ENCODE measurements at places on chromosomes 2 and 18.

DNA sequence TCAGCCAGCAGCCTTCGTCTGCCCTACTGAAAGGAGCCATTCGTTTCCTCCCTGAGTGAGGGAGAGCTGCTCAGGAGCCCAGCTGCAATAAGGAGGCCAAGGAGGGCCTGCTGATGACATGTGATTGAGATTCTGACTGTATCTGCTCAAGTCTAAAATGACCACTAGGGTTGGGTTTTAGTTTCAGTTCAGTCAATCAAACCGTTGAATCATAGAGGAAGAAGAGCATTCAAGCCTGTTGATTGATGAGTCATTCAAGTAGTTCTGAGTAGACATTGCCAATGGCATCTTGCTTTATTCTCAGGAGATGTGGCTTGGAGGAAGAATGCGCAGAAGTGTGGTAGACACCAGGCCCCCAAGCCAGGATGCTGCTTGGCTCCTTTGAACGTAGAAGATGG is 19.9 kb upstream of the BCL2L11 start:
- DNase-seq, result peak; percentile 28

DNA sequence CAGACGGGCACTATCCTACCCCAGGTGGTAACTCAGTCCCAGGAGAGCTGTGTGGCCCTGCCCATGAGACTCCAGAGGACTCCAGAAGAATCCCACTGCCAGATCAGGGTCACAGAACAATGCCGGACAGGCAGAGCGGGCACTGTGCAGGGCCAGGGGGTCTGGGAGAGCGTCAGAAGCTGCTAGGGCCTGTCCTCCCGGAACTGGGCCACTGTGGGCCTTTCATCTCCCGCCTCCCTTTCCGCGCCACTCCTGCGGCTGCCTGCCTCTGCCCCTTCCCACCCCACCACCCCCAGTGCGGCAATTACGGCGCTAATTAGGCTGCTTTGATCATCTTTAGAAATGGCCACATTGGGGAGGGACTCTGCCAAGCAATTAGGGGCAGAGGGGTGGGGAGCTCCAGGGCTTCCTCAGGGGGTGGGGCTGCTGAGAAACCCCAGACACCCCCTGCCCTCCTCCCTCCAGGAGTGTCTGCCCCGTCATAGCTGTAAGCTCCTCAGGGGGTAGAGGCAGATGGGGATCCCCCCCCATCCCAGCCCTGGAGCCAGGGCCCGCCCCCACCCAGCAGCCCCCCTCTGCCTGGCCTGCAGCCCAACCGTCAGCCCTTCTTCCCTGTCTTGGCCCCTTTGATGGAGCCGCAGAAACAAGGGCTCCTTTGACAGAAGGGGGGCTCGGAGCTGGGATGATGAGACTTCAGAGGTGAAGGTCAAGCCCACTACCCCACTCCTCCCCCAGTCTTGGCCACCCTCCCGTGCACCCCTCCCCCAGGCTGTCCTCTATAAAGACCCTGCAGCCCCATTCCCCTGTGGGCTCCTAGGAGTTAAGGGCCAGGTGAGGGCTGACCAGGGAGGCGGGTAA is at the start of gene PRSS56:
TSS of gene PRSS56 (plus strand) at position 808 of the 858 bp plus-strand sequence. CDS start 211 bp downstream, outside the sequence.
- no peak for DNase-seq

- DNase-seq, result no peak
Measured at GRCh38 chr18:14100503-14101286, 31.5 kb downstream of the ZNF519 start.

DNA sequence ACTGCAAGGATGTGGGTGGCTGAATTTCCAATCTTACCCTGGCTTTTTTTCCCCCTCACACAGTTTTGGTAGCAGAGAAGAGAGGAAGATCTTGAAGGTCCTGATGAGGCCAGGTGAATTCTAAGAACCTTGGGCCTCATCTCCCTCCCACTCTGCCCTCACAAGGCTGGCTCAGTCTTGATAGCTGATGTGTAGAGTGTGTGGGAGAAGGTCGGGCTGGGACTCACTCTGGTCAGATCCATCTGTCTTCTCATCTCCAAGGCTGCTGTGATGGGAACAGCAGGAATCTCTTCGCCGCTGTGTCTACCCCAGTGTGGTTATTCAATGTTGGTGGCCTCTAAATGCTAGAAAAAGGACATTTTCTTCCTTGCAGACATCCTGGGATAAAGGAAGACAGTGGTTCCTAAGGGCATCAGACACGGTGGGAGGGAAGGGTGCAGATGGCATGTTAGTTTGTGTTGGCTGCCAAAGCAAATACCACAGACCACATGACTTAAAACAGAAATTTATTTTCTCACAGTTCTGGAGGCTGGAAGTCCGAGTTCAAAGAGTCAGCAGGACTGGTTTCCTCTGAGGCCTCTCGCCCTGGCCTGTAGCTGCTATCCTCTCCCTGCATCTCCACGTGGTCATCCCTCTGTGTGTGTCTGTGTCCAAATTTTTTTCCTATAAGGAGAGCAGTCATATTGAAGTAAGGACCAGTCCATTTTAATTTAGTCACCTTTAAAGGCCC is 37.6 kb upstream of the MGAT4A start:
- DNase-seq, result no peak

GRCh38 chr2:174599310-174599921 is 1.8 kb upstream of the WIPF1 start:
- DNase-seq, result peak; percentile 30

- DNase-seq, result no peak
Measured at GRCh38 chr2:180413336-180413735, 406.2 kb upstream of the CWC22 start.

DNA sequence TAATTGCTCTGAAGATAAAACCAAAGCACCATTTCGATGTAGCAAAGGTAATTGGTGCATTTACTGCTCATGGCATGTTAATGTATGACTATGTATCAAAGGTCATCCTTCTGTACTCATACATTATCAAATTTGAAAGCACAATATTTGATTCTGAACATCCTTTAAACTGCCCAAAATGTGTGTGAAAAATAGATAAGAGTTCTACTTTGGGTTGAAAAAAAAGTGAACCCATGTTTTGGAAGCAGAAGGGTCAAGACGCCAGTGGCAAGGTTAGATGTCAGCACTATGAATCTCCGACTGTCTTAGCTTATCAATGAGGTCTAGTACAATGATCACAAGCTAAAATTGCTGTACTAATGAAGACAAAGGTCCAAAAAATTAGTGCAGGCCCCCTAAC is 83.1 kb downstream of the LNPK start:
- DNase-seq, result no peak

DNA sequence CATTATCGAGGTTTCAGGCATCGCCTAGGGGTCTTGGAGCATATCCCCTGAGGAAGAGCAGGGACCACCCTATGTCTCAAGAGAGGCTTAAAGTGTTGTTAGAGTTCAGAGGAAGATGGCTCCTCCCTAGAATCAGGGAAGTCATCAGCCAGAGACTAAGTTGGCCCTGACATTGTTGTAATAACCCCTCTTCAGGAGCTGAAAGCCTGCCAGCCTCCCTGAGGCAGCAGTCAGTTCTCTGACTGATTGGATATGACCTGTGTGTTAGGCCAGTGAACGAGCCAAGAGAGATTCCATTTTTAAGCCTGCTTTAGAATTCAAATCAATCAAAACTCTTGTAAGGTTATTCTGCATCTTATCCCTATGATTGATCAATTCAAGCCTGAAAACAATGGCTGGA is 34.9 kb downstream of the ARHGAP28 start:
- no peak for DNase-seq

DNA sequence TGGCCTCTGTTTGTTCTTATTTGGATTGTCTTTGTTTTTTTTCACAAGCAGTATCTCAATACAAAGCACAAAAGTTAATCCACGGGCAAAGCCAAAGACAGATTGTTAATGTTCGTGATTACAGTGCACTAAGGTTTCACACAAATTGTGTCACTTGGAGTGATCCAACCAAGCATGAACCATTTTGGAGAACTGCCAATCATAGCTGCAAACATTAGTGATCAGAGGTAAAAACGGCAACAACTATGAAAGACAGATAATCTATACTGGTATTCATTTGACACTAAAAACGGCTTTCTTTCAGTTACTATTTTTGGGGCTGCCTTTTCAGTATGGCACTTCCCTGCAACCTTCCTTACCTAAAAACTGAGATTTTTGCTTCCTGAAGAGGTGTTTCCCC is 213.1 kb upstream of the GULP1 start:
- DNase-seq, result no peak

DNA sequence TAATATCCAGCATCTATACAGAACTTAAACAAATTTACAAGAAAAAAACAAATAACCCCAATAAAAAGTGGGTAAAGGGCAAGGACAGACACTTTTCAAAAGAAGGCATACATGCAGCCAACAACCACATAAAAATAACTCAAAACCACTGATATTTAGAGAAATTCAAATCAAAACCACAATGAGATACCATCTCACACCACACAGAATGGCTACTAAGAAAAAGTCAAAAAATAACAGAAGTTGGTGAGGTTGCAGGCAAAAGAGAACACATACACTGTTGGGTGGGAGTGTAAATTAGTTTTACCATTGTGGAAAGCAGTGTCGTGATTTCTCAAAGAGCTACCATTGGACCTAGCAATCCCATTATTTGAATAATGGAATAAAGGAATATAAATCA is 1973.9 kb upstream of the LRRTM1 start:
- no peak for DNase-seq

DNA sequence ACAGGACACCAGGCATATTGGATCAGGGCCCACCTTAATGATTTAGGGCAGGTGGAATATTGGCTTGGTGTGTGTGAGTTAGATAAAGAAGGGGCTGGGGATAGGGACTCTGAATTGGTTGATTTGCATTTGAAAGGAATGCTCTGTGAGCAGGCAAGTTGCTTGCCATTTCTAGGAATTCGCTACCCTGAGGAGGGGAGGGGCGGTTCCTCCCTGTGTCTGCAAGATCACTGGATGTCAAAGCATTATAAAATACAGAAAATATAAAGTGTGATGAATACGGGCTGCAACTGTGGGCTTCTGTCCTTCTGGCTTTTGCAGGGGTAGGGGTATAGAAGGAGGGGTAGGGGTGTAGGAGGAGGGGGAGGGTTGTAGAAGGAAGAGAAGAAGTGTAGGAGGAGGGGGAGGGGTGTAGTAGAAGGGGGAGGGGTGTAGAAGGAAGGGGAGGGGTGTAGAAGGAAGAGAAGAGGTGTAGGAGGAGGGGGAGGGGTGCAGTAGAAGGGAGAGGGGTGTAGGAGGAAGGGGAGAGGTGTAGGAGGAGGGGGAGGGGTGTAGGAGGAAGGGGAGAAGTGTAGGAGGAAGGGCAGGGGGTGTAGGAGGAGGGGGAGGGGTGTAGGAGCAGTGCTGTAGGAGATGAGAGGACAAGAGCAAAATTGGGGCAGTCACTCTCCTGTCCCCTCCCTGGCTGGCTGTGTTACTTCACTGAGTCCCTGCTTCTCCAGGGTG is 238.0 kb upstream of the COPS8 start:
- DNase-seq, result no peak

- no peak for DNase-seq
Measured at GRCh38 chr2:47488870-47489584, 86.1 kb downstream of the MSH2 start.

DNA sequence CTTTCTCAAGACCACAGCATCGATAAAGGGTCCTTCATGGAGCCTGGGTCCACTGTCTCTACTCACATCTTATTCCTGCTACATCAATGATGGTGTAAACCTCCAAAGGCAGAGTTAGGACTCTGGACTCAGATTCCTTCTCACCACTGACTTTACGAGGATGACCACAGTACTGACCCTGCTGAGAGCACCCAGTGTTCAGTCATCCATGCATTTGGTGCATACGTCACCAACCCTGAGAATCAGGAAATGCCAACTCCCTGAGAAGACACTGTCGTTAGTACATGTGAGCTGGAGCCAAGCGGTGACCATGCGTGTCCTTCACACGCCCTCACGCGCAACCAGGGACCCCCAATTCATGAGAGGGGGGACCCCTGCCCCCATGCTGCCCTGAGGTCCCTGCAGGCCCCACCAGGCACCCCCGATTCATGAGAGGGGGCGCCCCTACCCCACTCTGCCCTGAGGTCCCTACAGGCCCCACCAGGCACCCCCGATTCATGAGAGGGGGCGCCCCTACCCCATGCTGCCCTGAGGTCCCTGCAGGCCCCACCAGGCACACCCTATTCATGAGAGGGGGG is 178.4 kb upstream of the TPO start:
- DNase-seq, result no peak

DNA sequence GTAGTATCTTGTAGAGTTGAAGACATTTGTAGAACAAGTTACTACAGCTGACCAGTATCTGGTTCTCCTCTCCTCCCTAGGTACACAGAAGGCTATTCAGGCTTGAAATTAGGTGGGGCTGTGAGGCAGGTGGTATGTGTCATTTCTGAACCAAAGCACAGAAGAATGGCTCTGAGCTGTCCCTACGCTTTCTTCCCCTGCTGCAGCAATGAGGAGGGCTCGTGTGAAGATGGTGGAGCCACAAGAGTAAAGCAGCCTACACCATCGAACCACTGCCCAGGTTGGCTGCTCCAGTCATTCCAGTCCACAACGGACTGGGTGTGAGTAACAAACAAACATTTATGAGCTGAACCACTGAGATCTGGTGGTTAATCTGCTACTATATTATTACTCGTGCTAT is 148.9 kb downstream of the DTNB start:
- no peak for DNase-seq

- no peak for DNase-seq
Measured at GRCh38 chr2:49241991-49242390, 87.7 kb upstream of the FSHR start.

DNA sequence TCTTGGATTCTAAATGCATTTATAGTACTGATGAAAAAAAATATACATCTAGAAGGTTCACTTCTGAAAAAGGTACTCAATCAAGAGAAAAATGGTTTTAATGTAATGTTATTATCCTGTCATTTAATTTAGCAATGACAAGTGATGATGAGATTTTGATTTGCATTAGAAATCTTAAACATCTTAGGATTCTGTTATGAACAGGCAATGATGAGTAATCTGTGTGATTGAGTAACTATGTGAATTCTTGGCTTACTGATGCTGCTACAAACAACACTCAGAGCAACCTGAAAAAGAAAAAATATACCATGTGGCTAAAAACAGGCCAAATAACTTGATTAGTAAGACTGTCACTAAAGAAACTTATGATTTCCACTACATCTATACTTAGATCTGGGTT is 30.1 kb downstream of the RBKS start:
- DNase-seq, result no peak

DNA sequence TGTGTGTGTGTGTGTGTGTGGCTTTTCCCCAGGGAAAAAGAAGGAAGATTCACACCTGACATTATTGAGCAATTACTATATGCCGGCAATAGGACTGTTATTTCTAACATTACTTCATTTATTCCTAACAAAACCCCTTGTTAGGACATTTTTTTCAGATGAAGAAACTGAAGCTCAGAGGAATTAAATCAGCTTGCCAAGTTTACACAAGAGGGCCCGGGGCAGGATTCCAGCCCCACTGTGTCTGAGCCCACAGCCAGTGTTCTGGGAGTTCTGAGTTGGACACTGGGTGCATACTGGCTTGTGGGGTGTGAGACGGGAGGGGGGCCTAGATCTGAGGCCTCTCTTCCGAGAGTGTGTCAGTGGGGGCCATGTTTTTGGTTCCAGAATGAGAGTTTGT is 9.9 kb downstream of the TOGARAM2 start:
- no peak for DNase-seq

GRCh38 chr2:144515696-144516410 is 4.1 kb downstream of the ZEB2 start:
- DNase-seq, result no peak

DNA sequence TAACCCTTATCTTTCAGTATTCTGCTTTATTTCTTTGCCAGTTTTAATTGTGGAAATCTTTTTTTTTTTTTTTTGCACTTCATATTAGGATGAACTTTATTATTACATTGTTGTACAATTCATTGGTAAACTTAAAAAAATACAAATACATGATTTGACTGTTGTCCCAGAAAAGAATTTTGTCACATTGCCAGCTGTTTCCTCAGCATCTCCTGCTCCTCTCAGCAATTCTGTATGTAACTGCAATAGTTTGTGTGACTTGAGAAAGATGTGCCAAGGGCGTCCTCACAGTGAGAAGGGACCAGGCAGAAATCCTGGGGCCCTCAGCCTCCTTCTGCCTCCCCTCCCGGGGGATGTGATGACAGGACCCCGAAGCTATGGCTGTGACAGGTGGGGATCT is 254.4 kb downstream of the NBAS start:
- no peak for DNase-seq

All from germinal center (tissue), 1 donor.